NCI-H460 (cell line): ENCODE measurements at places on chromosomes 6 and 20. TPM values are rescaled to one million over a fixed set of nuclear protein-coding genes. Genes with fewer than 3 reads are reported as not detected.

DNA sequence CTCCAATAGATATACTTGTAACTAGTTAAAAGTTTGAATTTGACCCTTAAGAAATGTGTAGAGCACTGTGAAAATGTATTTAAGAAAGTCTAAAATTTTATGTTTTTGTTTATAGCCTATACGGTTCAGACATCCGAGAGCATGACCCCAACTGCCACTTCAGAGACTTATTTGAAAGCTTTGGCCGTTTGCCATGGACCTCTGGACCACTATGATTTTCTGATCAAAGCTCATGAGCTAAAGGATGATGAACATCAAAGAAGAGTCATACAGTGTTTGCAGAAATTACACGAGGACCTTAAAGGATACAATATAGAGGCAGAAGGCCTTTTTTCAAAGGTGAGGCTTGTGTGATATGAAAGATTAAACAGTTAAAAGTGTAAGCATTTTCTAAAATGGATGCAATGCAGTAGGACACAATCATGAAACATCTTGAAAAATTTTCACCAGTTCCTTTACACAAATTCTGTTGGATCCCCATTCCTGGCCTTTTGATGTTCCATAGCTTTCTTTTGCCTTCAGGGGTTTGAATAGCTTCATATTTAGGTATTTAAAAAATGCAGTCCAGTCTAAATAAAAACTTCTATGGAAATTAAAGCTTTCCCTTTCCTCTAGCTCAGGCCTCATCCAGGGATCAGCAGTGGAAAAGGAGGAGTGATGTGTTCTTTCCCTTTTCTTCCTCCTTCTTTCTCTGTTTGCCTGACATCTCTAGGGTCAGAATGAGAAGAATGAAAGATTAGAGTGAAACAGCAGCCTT, 29.0 kb downstream of the AFG1L start:
- DNase-seq = no peak

GRCh38 chr20:62787866-62788265, 8.4 kb upstream of the MRGBP start:
- DNase-seq = no peak

COL20A1 gene
- total RNA-seq = 0.06 and 0.10 TPM in 2 replicates

BPIFA1 gene
- total RNA-seq = not detected in 2 replicates
